Cortex of kidney (tissue), 1 donor: ENCODE measurements at places on chromosomes 5 and 9.

- no peak for DNase-seq
These were observed 5.8 kb upstream of the ST6GALNAC6 start for GRCh38 chr9:127905004-127905728.

DNA sequence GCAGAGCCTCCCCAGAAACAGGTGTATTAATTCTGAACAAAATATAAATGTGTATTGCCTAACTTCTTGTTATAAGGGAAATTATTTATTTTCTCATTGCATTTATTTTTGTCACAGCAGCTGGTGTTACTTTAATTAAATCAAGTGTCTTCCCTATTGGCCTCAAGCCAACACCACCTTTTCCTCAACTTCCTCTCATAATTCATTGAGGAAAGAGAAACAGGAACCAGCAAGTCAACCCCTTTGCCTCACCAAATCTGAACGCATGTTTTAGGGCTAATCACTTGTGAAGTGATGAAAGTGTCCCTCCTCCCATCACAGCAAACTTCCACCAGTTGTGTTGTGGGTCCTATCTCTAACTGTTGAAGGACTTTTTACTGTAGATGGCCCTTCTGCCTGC, 73.1 kb downstream of the DIRAS2 start:
- DNase-seq = no peak

- no peak for DNase-seq
These were observed 241.1 kb upstream of the KLF4 start for GRCh38 chr9:107730666-107731065.

- DNase-seq = no peak
These were observed 71.8 kb downstream of the SMARCA2 start for GRCh38 chr9:2086971-2087370.

- DNase-seq = no peak
These were observed 13.8 kb downstream of the TMEM8B start for GRCh38 chr9:35842795-35843194.

DNA sequence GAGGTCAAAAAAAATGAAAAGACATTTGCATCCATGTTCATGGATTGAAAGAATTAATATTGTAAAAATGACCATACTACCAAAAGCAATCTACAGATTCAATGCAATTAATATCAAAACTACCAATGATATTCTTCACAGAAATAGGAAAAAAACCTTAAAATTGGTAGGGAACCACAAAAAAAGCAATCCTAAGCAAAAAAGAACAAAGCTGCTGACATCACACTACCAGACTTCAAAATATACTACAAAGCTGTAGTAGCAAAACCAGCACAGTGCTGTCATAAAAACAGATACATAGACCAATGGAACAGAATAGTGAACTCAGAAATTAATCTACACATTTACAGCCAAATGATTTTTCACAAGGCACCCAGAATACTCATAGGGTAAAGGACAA, 34.3 kb downstream of the RGMB start:
- no peak for DNase-seq

- no peak for DNase-seq
These were observed 92.8 kb upstream of the ELL2 start for GRCh38 chr5:96054311-96055030.

GRCh38 chr9:136697821-136698526, 10.7 kb upstream of the AGPAT2 start:
- no peak for DNase-seq

- DNase-seq = no peak
These were observed 383.9 kb downstream of the MAT2B start for GRCh38 chr5:163889369-163889768.

- DNase-seq = no peak
These were observed 441.1 kb downstream of the EBF1 start for GRCh38 chr5:158658446-158659230.

DNA sequence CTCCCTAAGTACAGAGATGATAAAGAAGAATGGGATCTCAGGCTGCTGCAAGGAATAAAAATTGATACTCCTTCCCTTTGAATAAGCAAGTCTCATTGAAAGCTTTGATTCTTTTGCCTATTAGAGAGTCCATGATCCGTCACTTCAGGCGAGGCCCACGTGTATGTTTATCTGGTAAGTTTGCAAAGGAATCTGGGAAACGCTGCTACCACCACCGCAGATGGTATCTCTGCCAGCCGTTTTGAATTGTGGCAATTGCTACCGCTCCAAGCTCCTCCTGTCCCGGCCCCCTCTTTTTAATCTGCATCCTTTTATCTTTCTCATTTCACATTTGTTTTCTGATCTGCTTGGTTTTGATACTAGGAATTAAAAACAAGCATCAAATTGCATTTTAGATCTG, 42.9 kb upstream of the GRIA1 start:
- no peak for DNase-seq

- no peak for DNase-seq
These were observed 6.5 kb downstream of the RIC1 start for GRCh38 chr9:5635390-5635789.

- DNase-seq = no peak
These were observed 47.3 kb downstream of the SLC6A7 start for GRCh38 chr5:150236981-150237754.

- DNase-seq = no peak
These were observed 15.9 kb upstream of the TOMM5 start for GRCh38 chr9:37608250-37608649.

DNA sequence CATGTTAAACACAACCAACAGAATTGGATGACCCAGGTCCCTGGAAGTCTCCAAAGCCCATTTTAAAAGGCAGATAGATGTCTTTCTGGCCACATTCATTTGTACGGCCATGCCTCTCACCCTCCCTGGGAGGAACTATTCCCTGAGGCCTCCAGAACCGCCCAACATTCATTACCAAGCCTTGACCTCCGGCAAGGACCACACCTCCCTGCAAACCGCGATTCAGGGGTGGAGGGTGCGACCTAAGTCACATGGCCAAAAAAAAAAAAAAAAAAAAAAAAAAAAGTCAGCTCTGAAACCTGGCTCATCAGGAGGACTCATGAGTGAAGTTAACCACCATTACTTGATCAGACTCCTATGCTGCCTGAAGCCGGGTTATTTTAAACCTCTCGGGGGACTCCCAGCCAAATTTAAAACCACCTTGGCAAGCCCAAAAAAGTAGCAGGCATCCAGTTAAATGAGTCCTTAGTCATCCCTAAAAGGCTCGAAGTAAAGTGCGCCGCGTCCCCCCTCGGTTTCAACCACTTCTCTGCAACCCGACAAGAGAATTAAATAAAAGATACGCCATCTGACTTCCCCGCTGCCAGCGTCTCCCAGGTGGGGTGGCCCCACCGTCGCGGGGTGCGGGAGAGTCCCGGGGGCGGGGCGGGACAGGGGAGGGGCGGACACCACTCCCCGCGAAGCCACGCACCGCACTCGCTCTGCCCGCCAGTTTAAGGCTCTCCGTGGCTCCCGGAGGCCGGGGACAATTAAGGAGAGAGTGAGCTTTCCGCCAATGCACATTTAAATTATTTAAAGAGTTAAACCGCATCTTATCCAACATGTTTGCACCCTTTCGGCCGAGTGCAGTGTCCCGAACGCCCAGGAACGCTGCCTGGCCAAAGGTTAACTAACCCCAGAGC, 2.3 kb downstream of the KLF9 start:
- DNase-seq = no peak

DNA sequence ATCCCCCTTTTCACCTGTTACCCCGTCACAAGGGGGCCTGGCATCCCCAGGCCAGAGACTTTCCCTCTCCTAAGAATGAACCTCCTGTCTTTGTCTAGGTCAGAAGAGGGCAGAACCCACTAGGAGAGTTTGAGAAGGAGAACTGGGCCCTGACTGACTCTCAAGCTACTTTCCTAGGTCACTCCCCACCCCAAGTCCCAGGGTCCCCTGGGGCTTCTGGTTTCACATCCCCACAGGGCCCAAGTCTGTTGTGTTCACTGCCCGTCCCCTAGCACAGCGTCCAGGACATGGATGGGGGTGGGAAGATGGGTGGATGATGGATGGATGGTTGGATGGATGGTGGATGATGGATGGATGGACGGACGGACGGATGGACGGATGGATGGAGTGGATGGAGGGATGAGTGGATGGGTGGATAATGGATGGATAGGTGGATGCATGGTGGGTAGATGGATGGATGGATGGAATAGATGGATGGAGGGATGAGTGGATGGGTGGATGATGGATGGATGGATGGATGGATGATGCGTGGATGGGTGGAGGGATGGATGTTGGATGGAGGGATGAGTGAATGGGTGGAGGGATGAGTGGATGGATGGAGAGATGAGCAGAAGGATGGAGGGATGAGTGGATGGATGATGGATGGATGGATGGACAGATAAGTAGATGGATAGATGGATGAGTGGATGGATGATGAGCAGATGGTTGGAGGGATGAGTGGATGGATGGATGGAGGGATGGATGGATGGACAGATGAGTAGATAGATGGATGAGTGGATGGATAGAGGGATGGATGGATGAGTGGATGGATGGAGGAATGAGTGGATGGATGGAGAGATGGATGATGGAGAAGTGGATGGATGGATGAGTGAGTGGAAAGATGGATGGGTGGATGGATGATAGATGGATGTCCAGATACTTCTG, 50.6 kb downstream of the KCNT1 start:
- DNase-seq = no peak

GRCh38 chr9:137583347-137583746, 4.6 kb upstream of the DPH7 start:
- no peak for DNase-seq

GRCh38 chr9:8713149-8713810, 913.7 kb upstream of the DMAC1 start:
- DNase-seq = no peak

DNA sequence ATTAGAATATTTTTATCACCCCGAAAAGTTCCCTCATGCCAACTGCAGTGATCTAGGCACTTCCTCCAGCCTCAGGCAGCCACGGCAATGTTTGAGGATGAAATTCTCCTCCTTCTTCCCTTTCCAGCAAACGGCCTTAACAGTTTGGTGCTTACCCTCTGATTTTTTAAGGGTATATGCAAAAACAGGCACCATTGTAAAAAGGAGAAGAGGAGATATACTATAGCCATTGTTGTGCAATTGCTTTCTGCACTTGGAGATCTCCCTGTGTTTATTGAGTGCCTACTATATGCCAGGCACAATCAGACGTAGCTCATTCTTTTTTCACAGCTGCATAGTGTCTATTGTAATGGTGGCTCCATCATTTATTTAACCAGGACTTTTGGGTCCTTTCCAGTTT, 29.4 kb downstream of the GSN start:
- DNase-seq = no peak

DNA sequence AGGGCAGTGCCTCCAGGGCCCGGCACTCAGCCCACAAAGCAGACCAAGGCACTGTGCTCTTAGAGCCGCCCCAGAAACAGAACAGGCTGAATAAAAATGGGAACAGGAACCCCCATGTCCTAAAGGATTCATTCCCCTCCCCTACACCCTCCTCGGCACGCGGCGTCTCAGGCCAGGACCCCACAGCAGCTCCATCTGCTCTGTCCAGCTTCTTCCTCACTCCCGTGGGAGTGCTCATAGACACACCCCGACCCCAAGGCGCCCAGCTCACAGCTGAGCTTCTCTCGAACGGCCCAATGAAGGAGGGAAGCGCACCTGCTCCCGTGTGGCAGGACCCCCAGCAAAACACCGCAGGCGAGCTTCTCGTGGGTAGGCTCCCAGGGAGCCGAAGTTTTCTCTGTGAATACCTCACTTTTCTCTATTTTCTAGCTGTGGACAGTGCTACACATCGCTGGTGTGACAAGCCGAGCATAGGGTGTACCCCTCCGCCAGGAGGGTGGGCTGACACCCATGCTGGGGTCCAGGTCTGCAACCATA, 15.4 kb upstream of the QSOX2 start:
- DNase-seq = no peak

GRCh38 chr5:113311301-113311700, 123.5 kb downstream of the TSSK1B start:
- DNase-seq = no peak

DNA sequence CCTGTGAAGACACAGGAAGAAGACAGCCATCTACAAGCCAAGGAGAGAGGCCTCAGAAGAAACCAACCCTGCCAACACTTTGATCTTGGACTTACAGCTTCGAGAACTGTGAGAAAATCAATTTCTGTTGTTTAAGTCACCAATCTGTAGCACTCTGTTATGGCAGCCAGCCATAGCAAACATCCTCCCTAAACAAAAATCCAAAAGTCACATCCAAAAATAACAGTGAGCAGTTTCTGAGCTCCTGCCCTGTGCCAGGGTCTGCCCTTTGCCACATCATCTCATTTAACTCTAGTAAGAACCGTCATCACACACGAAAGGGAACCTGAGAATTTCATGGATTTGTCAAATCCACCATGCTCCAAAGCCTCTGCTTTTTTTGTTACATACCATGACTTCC, 118.8 kb downstream of the TRIM36 start:
- no peak for DNase-seq

GRCh38 chr9:136726631-136727191, 14.3 kb downstream of the DIPK1B start:
- DNase-seq = no peak

- no peak for DNase-seq
These were observed at the start of gene ITGA2 for GRCh38 chr5:52989025-52989780. Gene ITGA2 (plus strand): TSS chr5:52989352. CDS start chr5:52989469, 117 bp downstream.

DNA sequence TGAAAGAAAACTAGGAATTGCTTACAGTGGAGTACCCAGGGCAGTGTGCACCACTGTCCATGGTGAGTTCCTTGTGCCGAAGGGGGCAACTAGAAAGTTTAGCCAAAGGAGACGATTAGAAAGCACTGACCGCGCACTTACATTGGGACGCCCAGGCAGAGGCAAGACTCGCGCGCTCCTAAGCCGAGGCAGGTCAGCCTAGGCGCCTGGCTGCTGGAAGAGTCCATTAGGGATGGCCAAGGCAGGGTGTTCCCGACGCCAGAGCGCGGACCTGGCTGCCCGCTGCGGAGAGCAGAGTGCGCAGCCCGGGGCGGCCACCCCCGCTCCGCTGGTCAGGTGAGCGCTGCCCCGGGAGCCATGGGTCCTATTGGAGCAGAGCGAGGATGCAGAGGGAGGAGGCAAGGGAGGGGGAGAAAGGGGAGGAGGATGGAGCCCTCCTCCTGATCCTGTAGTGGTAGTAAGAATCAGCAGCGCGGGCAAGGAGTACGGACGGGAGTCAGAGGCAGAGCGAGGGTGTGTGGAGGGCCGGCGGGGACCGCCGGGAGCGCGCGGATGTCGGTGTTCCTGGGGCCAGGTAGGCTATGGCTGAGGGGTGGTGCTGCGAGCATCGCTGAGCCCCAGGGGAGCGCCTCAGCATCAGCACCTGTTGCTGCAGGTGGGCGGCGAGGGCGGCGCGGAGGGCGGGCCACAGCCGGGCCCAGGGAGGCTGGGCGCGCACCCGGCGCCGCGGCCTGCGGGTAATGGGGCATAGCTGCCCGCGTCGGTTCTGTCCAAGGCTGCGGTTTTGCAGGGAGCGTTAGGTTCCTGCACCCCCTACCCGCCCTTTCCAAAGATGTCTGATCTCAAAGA, at the start of gene ADGRV1:
ADGRV1 (plus strand) TSS at position 454 of the 849 bp plus-strand sequence; CDS start at position 553, 99 bp downstream.
- DNase-seq = no peak

- DNase-seq = no peak
These were observed 99.8 kb downstream of the SLC44A1 start for GRCh38 chr9:105344283-105344682.

GRCh38 chr5:134097211-134097749, 17.2 kb upstream of the TCF7 start:
- DNase-seq = no peak

- no peak for DNase-seq
These were observed 275.2 kb downstream of the BNC2 start for GRCh38 chr9:16595227-16595626.

- no peak for DNase-seq
These were observed 135.4 kb upstream of the TAS2R1 start for GRCh38 chr5:9765419-9766140.
